ENCODE measurements at places on chromosomes 2 and 18.

GRCh38 chr2:231934441-231935206 is 8.4 kb upstream of the NPPC start:
- no peak for DNase-seq

GRCh38 chr18:31648966-31649429 is 35.4 kb downstream of the B4GALT6 start:
- DNase-seq = no peak

DNA sequence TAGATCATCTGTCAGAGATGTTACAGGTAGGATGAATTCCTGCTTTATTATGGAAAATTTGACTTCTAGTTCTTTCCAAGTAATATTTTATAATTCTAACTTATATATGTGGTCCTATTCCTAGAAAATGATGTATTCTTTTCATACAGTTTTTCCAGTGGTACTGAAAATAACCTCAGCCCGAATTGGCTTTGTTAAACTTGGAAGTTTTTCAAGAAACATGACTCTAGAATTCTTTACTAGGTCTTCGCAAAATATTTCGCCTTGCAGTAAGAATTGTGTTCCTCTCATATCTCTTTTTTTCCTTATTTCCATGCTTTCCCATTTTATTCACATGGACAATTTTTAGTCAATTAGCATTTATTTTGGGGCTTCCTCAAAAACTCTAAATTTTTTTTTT is 60.5 kb downstream of the BMPR2 start:
- DNase-seq = no peak

DNA sequence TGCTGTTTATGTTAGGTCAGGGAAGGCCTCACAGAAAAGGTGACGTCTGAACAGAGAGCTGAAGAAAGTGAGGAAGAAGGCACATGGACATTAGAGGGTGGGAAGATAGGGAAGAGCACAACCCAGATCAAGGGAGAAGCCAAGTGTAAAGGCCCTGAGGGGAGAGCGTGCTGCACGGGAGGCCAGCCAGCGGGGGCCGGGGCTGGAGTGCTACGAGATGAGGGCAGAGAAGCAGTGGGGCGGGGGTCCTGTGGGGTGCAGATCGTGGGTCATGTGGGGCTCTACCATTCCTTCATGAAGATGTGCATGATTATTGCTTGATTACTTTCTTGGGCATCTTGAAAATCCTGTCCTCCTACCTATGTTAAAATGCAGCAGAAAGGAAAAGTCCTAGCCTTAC is 50.8 kb downstream of the PROC start:
- no peak for DNase-seq

DNA sequence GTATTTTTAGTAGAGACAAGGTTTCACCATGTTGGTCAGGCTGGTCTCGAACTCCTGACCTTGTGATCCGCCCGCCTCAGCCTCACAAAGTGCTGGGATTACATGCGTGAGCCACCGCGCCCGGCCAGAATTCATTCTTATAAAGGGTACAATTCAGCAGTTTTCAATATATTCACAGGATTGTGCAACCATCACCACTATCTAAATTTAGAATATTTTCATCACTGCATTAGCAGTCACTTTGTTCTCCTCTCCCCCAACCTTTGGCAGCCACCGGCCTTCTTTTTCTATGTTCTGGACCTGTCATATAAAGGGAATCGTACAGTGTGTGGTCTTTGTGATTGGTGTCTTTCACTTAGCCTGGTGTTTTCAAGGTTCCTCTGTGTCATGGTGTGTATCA is 40.7 kb downstream of the TCF7L1 start:
- no peak for DNase-seq

DNA sequence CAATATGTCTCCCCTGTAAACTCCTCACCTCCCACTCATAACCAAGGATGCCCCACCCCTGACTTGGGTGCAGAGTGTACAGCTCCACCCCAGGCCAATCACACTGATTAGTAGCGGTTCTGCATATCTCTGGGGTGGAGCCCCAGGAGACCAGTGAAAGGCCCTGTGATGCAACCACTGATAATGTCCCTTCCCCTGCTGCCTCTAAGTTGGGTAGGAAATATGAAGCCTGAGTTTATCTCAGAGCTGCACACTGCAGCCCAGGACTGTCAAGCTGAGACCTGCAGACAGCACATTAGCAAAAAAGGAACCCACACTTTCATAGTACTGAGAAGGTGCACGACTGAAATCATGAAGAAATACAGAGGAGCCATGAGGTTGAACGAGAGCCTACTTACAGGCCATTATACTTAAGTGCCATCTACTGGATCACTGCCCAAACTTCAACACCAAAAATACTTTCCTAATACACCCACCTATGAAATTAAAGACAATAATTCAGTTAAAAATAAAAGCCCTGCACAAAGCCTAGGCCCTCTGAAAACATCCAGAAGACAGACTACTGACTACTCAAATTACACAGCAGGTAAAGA is 455.4 kb upstream of the LRRTM4 start:
- no peak for DNase-seq
